Lower leg skin (tissue), 4 donors: ENCODE measurements at places on chromosomes 11 and 22. TPM values are rescaled to one million over a fixed set of nuclear protein-coding genes. Genes with fewer than 3 reads are reported as not detected.

OR2D2 gene
- not detected for total RNA-seq

PICALM gene
- total RNA-seq, result 198 TPM

OR52N4 gene
- total RNA-seq, result not detected

TMEM135 gene
- 6.2 TPM for total RNA-seq

BATF2 gene
- total RNA-seq, result not detected

CRYAB gene
- 209 TPM for total RNA-seq

TMEM191C gene
- total RNA-seq, result 0.13 TPM

GRM5 gene
- total RNA-seq, result not detected

DNA sequence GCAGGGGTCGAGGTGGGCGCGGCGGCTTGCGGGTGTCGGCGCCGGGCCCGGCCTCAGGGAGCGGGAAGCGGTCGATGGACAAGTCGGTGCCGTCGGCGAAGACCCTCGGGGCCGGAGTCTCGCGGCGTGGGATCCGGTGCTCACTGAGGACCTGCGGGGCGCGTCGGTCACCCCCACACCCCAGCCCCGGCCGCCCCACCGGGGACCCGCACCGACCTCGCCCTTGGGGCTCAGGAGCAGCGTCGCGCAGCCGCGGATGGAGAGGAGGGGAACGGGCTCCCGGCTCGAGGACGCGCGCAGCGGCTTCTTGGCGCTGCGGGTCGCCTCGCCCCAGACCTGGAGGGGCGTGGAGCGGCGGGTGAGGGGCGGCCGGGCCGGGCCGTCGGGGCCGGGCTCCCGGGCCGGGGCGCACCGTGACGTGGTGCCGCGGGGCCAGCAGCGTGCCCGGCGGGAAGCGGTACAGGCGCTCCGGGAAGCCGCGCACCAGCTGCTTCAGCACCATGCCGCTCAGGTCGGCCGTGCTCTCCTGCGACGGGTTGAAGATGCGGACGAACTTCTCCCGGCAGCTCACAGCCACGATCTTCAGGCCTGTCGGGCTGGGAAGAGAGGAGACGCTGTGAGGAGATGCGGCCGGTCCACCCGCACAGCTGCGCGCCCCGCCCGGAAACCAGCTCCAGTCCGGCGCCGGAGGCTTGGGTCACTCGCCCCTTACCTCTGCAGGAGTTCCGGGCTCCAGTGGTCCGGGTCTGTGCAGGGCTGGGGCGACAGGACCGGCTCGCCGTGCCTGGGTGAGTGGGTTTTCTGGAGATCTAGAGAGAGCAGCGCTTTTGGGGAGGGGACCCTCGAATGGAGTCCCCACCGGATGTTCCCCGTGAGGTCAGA lies 4.5 kb downstream of the LMNTD2 start:
- DNase-seq, result no peak

- DNase-seq, result no peak
These were observed 208.5 kb downstream of the RAB38 start for GRCh38 chr11:87966694-87967093.

DNA sequence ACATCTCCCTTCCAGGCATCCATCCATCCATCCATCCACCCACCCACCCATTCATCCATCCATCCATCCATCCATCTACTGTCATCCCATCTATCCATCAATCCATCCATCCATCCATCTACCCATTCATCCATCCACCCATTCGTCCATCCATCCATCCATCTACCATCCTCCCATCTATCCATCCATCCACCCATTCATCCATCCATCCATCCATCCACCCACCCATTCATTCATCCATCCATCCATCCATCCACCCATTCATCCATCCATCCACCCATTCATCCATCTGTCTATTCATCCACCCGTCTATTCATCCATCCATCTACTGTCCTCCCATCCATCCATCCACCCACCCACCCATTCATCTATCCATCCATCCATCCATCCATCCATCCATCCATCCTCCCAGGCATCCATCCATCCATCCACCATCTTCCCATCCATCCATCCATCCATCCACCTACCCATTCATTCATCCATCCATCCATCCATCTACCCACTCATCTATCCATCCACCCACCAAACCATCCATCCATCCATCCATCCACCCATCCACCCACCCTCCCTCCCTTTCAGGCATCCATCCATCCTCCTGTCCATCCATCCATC lies 33.7 kb downstream of the OSBPL5 start:
- DNase-seq, result no peak

- DNase-seq, result no peak
These were observed at the start of gene BSX for GRCh38 chr11:122981388-122982264. BSX (minus strand) TSS chr11:122981834; CDS start chr11:122981671, 163 bp downstream.

- DNase-seq, result no peak
These were observed 7.0 kb upstream of the TNFRSF13C start for GRCh38 chr22:41933411-41934177.

- no peak for DNase-seq
These were observed 2.1 kb downstream of the ADAMTS8 start for GRCh38 chr11:130426223-130426836.

DNA sequence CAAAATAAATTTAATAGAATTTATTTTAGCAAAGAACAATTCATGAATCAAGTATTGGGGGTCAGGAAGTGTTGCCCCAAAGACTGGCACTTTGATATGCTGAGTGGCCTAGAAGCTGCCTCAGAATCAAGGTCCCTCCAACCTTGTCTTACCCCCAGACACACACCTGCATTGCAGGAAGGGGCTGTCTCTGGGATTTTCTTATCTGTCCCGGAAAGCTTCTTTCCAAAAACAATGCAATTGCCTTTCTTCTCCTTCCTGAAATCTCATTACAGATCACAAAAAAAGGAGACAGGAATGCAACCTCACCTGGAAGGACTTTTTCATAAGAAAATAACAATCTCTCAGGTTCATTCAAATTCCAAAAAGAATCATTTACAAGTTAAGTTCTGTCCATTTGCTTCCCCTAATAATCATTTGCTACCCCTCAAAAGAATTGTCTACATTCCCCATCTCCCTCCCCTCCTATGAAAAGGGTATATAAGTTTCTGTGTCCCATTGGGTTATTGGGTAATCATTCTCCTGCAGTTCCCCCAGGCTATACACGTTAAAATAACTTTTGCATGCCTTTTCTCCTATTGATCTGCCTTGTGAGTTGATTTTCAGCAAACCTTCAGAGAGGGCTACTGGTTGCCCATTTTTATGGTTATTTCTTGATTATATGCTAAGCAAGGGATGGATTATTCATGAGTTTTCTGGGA lies 21.3 kb downstream of the OR10A6 start:
- DNase-seq, result no peak

GRCh38 chr22:39215426-39216142 lies 29.2 kb downstream of the PDGFB start:
- DNase-seq, result no peak

GRCh38 chr11:57466680-57467079 lies 6.4 kb downstream of the RTN4RL2 start:
- DNase-seq, result no peak

- peak; percentile 88 for DNase-seq
These were observed 14.8 kb downstream of the CD6 start for GRCh38 chr11:60985991-60986915.

- DNase-seq, result no peak
These were observed 152.3 kb downstream of the TMEM135 start for GRCh38 chr11:87190071-87190470.

DNA sequence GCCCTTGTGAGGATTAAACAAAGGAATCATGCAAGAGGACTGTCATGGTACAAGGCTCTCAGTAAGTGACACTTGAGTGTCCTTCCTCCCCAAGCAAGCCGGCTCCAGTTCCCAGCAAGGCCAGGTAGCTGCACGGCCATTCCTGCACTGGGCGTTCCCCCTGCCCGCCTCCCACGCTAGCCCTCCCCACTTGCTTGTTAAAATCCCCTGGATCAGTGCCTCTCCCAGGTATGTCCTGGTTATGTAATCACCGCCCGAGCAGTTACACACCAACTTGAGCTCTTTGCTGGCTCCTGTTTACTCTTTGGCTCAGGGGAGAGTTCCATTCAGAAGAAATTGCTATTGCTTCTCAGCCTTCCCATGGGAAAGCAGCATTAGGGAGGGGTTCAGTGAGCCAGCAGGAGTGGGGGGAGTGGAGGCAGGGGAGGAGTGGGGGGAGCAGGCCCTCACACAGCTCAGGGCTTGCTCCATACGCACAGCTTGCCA lies 19.4 kb upstream of the MYEOV start:
- DNase-seq, result no peak

DNA sequence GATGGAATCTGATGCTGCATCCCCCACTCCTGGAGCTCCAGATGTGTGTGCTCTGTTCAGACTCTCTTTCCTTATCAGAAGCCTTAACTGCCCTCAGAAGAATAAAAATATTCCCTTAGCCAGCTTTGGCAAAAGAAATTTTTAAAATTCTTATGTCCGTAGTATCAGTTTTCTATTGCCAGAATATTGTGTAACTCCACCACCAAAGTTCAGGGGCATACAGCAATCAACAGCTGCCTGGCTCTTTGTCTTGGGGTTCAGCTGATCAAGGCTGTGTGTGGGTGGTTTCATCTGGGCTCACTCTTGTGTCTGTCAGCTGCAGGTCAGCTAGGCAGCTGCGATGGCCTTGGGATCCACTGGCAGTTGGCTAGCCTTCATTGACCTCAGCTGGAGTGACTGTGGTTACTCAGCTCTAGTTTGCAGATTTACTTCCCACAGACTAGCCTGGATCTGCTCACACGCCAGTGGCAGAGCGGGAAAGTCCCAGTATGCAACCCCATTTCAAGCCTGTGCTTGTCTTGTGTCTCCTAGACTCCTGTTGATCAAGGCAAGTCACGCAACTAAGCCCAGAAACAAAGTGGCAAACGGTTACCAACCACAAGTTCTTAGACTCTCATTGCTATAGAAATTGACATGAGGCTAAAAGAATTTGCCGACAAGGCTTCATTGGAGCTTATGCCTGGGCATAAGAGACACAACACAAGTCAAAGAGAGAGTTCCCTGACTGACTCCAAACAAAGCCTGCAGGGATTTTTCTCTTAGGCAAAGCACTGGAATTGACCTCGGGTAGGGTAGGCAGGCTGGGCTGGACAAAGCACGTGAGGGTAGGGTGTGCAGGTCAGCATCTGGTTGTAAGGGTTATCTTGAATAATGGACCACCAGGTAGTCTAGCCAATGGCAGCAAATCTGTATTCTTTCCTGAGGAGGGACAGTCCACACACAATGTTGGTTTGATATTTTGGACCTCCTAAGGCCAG lies 7.5 kb downstream of the TMEM138 start:
- peak; percentile 71 for DNase-seq

- no peak for DNase-seq
These were observed 22.0 kb upstream of the CTSC start for GRCh38 chr11:88359541-88359940.

GRCh38 chr22:23395530-23396361 lies 184.3 kb downstream of the IGLL1 start:
- DNase-seq, result peak; percentile 81

DNA sequence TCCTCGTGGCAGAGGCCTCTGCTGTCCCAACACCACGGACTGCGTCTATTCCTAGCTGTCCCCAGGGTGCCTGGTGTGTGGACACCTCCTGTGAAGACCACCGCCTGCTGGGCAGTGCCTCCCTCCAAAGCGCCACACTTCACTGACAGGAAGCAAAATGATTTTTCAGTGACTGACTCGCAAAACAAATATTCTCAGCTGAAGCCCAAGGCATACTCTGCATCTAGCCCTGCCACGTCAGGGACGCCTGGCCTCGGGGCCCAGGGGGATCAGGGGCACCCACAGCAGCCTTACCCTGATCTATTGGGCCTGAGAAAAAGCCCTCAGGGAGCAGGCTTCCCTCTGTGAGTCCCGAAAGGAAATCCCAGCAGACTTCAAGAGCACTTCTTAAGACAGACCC lies 2.2 kb downstream of the BRD1 start:
- no peak for DNase-seq

- DNase-seq, result no peak
These were observed 88.4 kb downstream of the CDKN1C start for GRCh38 chr11:2797121-2797711.

GRCh38 chr11:35178067-35178805 lies 39.3 kb downstream of the CD44 start:
- DNase-seq, result no peak

- DNase-seq, result no peak
These were observed 193.4 kb downstream of the CASP12 start for GRCh38 chr11:104704888-104705287.

DNA sequence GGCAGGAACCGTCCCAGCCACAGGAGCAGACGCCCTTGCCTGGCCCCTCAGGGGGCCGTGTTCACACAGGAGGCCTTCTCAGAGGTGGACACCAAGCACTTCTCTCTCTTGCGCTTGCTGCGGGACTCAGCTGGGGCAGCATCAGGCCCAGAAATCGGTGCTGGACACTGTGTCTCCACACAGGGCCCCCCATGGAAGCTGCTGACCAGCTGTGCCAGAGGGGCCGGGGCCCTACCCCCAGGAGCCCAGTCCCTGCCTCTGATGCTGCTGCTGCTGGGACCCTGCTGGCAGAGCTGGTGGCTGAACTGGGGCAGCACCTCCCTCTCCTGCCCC lies 4.0 kb downstream of the PLXNB2 start:
- DNase-seq, result no peak

GRCh38 chr22:46414704-46415103 lies 79.2 kb downstream of the TRMU start:
- DNase-seq, result no peak

DNA sequence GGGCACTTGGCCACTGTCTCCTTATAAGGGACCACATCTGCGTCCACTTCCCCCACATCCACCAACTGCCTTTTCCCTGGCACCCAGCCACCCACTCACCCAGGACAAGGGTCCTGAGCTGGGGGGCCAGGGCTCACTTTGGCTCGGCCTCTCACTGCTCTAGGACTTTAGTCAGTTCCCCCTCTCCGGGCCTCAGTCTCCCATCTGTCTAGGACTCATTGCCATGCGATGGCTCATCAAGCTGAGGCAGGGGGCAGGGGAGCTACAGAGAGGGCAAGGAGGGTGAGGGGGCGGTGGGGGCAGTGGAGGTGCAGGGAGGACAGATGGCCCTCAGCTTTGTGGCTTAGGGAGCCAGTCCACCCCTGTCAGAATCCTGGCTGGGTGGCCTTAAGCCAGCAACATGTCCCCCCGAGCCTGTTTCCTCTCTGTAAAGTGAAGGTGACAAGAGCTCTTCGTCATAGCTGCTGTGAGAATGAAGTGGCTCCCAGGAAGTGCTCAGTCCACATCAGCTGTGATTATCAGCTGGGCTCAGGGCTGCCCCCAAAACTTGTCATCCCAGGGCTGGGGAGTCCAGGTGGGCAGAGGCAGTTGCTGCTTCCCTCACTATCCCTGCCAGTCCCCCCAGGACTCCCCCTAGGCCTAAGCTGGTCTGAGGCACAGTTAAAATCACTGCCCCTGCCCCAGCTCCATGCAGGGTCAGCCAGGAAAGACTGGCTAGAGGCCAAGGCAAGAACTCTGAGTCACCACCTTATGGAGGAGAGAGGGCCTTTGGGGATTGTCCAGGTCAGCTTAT lies 14.9 kb downstream of the RAC2 start:
- DNase-seq, result no peak

DNA sequence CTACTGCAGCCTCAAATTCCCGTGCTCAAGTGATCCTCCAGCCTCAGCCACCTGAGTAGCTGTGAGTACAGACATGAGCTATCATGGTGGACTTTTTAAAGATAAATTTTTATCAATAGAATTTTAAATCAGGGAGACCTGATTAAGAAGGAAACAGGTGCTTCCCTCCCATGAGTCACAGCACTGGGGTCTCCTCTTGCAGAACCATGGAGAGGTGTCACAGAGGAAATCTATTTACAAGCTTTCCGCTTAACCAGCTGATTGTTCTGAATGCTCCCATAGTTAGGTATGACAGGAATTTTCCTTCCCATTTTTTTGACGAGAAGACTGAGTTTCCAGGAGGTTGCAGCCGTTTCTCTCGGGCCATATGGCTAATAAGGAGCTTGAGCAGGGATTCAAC lies 516.1 kb downstream of the MIAT start:
- DNase-seq, result no peak

GRCh38 chr22:38397189-38398085 lies 57.6 kb downstream of the KCNJ4 start:
- peak; percentile 92 for DNase-seq
